ENCODE measurements at places on chromosomes 16 and 17. TPM values are rescaled to one million over a fixed set of nuclear protein-coding genes. Genes with fewer than 3 reads are reported as not detected.
A peak's percentile ranks its signal among the peaks of the same experiment; 100 is the strongest.

DNA sequence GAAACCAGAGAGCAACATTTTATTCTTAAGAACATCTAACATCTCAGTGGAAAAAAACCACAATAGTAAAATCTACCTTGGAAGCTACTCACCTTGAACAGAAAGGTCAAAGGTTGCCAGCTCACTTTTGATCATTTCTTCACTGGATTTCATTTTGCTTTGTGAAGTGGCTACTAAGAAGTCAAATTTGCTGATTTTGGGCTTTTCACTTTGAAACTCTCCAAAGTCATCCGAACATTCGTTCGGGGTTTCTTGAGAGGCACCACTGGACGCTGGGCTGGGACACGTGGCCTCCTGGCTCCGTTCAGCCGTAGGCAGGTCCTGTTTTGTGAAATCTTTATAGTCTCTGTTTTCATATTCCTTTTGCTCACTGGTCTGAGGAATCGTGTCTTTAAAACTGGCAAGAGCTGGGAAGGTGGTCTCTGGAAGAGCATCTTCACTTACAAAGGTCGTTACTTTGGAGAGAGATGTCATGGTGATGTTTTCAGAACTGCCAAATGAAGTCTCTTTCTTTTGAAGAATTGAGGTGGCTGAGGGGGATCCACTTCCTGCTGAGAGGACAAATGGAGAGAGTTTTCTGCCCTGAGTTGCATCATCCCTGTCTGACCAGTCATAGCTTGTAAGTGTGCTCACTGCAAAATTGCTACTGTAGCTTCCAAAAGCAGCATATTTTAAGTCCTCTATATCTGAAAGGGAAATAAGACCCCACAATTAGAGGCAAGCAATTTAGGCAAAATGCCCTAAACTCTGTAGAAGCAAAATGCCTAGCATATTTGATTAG, 52.4 kb downstream of the DUSP14 start:
- no peak for DNase-seq

GRCh38 chr17:69997332-69997731, 77.7 kb upstream of the KCNJ16 start:
- DNase-seq: no peak

GRCh38 chr16:19919142-19919541, 34.5 kb upstream of the GPRC5B start:
- no peak for DNase-seq

GRCh38 chr17:59683283-59683682, 23.9 kb downstream of the PTRH2 start:
- no peak for DNase-seq

DNA sequence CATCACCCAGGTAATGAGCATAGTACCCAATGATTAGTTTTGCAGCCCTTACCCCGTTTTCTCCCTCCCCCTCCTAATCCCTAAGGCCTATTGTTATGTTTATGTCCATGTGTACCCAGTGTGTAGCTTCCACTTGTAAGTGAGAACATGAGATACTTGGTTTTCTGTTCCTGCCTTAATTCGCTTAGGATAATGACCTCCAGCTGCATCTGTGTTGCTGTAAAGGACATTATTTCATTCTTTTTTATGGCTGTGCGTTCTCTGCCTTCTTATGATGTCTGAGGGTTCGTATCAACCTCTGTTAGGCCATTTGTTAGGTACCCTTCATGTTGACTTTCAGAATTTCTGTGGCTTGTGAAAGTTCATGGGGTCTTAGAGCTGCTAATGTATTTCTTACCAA, 31.0 kb downstream of the CTCF start:
- DNase-seq: no peak

DNA sequence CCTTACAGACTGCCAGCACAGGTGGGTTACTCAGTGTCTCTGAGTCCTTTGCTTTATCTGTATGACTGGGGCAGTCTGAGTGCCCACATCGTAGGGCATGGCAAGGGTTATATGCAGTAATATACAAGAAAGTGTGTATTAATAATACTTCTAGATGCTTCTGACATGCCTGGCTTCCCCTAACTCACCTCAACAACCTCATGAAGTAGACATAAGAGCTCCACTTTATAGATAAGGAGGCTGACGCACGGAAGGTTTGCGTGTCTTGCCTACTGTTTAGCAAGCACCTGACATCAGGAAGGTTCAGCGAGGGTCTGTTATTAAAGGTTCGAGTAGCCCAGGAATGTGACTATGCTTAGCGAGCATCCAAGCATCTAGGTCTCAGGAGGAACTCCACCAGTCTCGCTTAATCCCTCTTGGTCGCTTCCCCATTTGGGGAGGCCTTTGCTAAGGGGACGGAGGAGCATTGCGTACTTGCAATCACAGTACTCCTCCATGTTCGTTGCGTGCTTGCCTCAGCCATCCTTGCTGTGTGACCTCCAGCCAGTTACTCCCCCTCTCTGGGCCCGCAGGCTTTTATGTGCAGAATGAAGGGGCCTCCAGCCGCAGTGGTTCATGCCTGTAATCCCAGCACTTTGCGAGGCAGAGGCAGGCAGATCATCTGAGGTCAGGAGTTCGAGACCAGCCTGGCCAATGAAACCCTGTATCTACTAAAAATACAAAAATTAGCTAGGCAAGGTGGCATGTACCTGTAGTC, 1.6 kb downstream of the KCNG4 start:
- DNase-seq: no peak

- no peak for DNase-seq
These were observed 23.8 kb downstream of the SLC12A3 start for GRCh38 chr16:56888806-56889205.

GRCh38 chr16:720447-720989, 428 bp upstream of the ANTKMT start:
- DNase-seq: no peak

DNA sequence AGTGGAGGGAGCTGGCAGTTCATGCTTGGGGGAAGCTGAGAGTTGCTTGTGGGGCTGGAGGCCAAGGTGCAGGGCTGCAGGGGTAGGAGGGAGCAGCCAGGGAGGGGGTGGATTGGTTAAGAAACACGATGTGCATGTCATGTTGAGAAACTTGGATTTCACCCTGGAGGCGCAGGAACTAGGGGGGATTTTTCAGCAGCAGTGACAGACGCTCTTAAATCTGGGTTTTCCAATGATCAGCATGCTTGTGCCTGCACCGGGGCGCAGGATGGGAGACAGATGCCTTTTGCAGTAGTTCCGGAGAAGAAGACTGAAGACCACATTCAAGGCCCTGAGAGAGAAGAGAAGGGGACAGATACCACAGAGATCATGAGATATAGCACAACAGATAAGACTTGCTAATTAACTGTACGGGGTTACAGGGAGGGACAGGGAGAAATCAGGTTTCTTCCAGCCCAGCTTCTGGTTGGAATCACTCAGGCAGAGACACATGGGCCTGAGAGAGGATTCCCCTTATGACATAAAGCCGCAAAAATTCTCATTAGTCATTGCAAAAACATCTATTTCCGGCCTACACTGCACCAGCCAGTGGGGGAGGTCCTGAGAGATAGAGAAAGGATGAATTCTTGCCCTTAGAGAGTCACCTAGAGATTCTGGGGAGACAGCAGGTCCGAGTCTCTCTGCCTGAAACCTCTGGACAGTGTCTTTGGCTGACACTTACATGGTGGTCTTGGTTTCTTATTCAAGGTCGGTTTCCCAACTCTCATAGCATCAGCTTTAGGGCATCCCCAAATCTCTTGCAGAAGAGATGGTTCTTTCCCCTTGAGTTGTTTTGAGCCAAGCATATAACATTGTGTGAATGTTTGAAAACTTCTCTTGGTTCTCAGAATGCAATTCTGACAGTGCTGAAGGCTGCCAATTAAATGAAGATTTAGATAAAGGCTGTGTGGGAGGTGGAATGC, 27.1 kb downstream of the CDH13 start:
- DNase-seq: no peak

DNA sequence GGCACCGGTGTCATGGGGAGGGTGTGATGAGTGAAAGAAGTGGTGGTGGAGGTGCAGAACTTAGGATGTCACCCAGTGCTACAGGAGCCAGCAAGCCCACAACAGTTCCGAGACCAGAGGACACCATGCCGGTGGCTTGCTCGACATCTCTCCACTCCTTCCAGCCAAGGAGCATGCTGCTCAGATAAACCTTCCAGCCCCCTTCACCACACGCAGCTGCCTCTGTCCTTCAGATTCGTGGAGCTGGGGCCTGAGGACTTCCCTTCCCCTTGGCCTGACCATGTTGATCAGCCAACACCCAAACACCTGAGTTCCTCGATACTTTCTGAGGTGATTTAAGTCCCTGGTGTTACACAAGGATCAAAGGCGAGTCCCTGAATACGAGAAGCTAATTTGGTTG, 188.8 kb upstream of the FOXF1 start:
- no peak for DNase-seq

- peak; percentile 52 for DNase-seq
These were observed 2.7 kb downstream of the XYLT1 start for GRCh38 chr16:17467923-17468540.

GRCh38 chr16:54165174-54165911, 121.2 kb downstream of the IRX3 start:
- DNase-seq: no peak

- no peak for DNase-seq
These were observed 721 bp upstream of the WFIKKN2 start for GRCh38 chr17:50834429-50835300.

DNA sequence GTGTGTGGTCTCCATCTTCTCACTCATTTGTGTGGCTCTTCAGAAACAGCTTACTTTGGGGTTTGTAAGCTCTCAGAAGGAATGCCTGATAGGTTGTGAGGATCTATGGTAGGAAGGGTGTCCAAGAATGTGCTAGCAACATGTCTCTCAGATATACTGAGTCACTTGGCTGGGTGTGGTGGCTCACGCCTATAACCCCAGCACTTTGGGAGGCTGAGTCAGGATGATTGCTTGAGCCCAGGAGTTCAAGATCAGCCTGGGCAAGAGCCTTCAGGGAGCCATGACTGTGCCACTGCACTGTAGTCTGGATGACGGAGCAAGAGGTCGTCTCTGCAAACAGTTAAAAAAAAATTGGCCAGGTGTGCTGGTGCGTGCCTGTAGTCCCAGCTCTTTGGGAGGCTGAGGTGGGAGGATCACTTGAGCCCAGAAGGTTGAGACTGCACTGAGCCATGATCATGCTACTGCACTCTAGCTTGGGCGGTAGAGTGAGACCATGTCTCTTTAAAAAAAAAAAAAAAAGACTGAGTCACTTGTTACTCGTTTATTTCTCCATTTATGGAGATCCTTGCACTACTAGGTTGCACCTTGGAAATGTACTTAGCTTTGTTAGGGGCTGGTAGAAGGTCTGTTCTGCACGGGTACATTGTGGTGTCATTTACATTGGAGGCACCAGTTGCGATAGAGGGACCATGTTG, 232.0 kb downstream of the SNX29 start:
- no peak for DNase-seq

DNA sequence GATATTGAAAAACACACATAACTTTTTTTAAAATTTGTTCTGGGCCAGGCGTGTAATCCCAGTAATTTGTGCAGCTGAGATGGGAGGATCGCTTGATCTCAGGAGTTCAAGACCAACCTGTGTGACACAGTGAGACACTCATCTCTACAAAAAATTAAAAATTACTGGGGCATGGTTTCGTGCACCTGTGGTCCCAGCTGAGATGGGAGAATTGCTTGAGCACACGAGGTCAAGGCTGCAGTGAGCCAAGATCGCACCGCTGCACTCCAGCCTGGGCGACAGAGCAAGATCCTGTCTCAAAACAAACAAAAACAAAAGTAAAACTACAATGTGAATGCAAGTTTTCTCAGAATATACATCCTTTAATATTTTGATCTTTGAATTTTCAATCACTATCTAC, 15.1 kb downstream of the C16orf54 start:
- DNase-seq: no peak

GRCh38 chr16:86662195-86662594, 83.8 kb downstream of the FOXL1 start:
- no peak for DNase-seq

DNA sequence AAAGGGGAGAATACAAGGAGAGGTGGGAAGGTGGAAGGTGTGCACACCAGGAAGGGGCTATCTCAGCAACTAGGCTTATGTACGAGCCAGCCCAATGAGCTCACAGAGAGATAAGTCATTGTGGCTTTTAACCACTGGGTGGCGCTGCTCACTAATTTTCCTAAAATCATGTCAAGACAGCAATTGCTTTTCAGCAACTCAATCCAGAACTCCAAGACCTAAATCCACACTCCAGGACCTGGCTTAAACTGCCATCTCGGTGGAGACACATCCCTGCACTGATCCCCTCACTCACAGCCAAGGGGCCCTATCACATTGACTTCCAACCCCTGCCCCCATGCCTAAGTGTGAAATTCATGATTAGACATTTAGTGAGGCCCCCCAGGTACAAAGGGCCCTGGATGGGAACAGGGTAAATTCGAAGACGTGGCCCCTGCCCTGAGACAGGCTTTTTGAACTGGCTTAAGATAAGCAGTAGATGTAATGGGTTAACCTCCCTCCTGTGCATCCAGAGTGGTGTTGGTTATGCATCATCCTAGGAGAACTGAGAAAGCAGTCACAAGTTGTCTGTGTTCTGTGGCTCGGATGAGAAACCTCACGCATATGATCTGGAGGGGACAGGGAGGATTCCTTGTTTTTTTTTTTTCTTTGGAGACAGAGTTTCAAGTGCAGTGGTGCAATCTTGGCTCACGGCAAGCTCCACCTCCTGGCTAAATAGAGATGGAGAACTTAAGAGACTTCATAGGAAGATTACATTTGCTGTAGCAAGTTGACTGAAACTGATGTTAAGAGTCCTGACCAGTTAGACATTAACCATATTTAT, 11.5 kb downstream of the CCL16 start:
- DNase-seq: peak; percentile 56

- no peak for DNase-seq
These were observed at the start of gene RHBDL1 for GRCh38 chr16:674968-675883. Gene RHBDL1, plus strand, starts transcription at chr16:675671. Its CDS starts 120 bp downstream, at chr16:675791.

DNA sequence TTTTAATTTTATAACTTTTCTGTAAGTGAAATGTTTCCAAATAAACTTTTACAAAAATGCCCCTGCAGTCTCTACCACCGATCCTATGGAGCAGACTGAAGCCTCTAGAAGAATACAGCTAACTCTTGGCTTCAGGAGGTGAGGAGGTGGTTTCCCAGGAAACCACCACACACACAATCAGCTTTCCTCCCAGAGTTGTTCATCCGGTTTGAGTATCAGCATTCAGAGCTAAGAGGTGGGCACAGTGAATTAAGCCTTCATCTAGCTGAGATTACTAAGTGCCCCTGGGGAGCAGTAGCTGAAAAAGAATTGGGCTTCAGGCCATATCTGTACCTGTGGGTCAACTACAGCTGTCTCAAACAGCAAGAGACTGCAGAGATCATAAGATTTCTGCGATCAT, 139.7 kb downstream of the AATF start:
- no peak for DNase-seq

GRCh38 chr16:53216798-53217197, 162.0 kb downstream of the CHD9 start:
- DNase-seq: no peak

GRCh38 chr17:82912484-82913089, 72.8 kb upstream of the ZNF750 start:
- DNase-seq: no peak

Gene BICDL2
- not detected for polyA plus RNA-seq

Gene KCNJ12
- polyA plus RNA-seq: 13.8 TPM

Gene SCNN1G
- not detected for polyA plus RNA-seq

Gene PLLP
- polyA plus RNA-seq: 1.1 TPM

Gene CACNA1H
- 51.6 TPM for polyA plus RNA-seq

Gene MGAT5B
- polyA plus RNA-seq: 0.38 TPM

Gene KRT39
- polyA plus RNA-seq: 7.2 TPM

Gene HSD17B1
- 2.9 TPM for polyA plus RNA-seq

Gene TMIGD1
- not detected for polyA plus RNA-seq

Gene EFNB3
- 4.4 TPM for polyA plus RNA-seq
